ENCODE measurements at places on chromosomes 6 and 20. TPM values are rescaled to one million over a fixed set of nuclear protein-coding genes. Genes with fewer than 3 reads are reported as not detected.

DNA sequence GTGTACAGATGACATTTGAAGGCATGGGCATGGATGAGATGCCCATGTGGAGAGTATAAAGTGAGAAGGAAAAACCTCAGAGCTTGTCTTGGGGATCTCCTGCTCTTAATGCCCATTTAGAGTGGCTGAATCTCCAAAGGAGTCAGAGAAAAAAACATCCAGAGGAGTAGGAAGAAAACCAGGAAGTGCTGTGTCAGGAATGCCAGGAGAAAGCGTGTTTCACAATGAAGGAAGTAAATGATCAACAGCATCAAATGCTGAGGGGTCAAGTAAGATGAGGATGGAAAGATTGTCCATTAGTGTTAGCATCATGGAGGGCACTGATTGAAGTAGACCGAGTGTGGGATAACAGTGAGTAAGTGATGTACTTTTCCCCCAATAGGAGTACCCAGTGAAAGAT, 56.1 kb downstream of the FIG4 start:
- no peak for DNase-seq

NPEPL1 gene
- 16.8 TPM for polyA plus RNA-seq

PDSS2 gene
- polyA plus RNA-seq, result 13.8 TPM

SYNDIG1 gene
- polyA plus RNA-seq, result not detected

GRCh38 chr6:123994891-123995635, 191.4 kb downstream of the NKAIN2 start:
- no peak for DNase-seq

DNA sequence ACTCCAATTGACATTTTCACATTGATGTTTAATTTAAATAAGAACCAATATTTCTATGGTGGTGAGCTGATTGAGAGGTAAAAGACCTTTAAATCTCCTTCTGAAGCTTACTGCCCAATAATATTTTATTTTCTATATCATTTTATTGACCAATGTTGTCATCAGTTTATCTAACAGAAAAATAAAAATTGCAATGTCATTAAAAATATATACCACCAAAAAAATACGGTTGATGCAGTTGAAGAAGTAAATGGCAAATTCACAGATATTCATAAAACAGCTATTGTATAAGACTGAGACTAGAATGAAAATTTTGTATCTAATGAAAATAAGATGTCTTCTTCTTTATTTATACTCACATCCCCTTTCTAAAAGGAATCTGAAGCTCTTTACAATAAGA, 1033.0 kb upstream of the FLRT3 start:
- DNase-seq, result no peak

GRCh38 chr20:6940048-6940447, 172.6 kb downstream of the BMP2 start:
- no peak for DNase-seq

DNA sequence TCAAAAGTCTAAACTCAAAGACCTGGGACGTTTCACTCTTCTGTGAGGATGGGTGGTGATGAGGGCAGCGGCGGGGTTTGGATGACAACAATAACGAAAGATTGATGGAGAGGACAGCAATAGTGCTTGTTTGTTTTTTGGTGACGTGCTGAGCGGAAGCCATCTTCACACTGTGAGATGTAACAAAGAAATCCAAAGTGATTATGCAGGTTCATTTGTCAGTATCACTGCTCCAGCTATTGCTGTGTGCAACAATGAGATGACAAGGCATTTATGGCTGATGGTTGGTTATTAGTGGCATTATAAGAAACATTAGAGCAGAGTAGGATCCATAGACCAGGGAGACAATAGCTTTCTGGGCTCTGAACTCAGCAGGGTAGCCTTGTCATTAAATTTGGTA, 306.7 kb downstream of the RNF144B start:
- DNase-seq, result no peak

GRCh38 chr20:47609001-47609400, 107.3 kb downstream of the NCOA3 start:
- DNase-seq, result no peak

GRCh38 chr20:37235065-37235464, 26.5 kb downstream of the GHRH start:
- DNase-seq, result peak; percentile 6

GRCh38 chr6:56528412-56528841, 114.3 kb downstream of the DST start:
- DNase-seq, result no peak

FAM217A gene
- polyA plus RNA-seq, result not detected

GRCh38 chr6:33885132-33886057, 81.6 kb upstream of the MLN start:
- DNase-seq, result no peak

DNA sequence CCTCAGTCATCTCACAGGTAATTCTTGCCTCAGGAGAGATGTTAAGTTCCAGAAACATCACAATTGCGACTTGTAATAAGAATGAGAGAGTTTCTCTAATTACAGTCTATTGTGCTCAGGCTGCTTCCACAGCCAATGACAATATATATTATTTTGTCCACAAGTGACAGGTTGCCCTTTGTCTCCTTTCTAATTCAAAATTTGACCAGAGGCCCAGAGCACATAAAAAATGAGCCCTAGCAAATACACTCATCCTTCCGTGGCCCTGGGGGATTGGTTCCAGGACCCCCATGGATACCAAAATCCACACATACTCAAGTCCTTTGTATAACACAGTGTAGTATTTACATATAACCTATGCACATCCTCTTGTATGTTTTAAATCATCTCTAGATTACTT, 88.1 kb upstream of the TMEM170B start:
- no peak for DNase-seq

RGS17 gene
- 0.17 TPM for polyA plus RNA-seq

MOXD1 gene
- 6.6 TPM for polyA plus RNA-seq

- no peak for DNase-seq
Measured at GRCh38 chr6:128417698-128418097, 102.7 kb downstream of the PTPRK start.

DNA sequence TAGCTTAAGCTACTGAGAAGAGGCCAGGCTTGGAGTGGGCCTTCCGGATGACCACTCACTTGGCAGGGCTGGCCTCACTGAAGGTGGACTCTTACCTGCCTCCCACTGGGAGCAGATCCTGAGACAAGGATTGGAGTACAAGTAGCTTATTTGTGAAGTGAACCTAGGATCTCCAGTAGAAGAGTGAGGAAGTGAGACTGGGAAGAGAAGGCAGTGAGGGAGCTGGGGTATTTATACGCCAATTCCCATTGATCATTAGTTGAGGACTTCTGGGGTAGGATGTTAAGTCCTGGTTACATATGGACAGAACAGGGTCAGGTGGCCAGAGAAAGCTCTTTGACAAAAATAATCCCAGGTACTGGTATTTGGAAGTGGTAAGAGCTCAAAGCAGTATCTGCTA, 32.3 kb upstream of the RNF24 start:
- peak; percentile 9 for DNase-seq

GRCh38 chr6:11917951-11918738, 94.0 kb upstream of the HIVEP1 start:
- DNase-seq, result no peak

- no peak for DNase-seq
Measured at GRCh38 chr6:33896391-33897188, 92.8 kb upstream of the MLN start.

GRCh38 chr6:97009781-97010492, 85.4 kb downstream of the KLHL32 start:
- DNase-seq, result no peak

DNA sequence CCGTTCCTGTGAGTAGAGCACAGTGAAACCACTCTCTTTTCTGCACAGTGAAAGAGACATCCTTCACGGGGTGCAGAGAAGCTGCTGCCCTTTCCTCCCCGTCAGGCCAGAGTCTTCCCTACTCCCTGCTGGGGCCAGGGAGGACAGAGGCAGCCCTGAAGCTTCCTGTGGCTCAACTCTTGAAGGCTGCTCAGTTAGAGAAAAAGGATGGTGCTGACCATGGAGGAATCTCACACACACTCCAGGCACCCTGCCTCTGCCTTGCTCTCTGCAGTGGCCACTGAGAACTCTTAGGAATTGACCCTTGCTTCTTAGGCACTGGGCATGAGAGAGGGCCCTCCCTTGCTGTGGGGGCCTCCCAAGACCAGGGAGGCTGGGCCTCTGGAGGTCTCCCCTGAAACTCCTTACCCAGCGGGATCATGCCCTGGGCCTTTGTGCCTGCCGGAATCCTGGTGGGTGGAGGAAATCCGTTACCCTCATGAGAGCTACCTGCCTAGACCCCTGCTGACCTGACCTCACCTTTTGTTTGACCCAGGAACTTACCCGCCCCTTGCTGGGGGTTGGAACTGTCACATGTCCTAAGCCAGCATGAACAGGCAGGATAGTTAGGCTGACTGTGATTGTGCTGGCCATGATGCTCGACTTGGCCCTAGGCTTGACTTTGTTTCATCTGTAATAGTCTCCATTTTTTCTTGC, 65.0 kb upstream of the CD93 start:
- no peak for DNase-seq

IPCEF1 gene
- 5.5 TPM for polyA plus RNA-seq

CLPSL1 gene
- not detected for polyA plus RNA-seq

GRCh38 chr6:130958468-130958867, 104.6 kb downstream of the EPB41L2 start:
- DNase-seq, result no peak

DNA sequence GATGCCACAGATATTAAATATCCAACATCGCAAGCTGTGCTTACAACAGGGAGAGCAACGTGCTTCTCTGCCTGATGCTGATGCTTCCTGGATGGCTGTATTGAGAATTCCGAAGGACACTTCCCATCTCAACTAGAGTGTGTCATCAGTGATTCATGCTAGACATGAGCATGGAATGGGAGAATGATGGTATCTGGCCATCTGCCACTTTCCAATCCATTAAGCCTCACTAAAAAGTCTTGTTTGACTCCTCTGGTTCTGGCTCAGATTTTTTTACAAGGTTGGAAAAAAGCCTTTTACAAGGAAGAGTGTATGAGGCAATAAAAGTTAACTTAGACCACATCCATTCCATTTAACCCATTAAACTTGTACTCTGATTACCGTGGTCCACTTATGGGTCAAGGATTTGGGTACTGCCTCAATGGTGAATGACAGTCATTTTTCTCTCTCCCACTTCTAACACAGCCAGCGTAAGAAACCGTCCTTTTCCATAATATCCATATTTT, 265.3 kb downstream of the UST start:
- DNase-seq, result no peak

ABHD16B gene
- polyA plus RNA-seq, result not detected

PCMTD2 gene
- 26.4 TPM for polyA plus RNA-seq

SPATS1 gene
- not detected for polyA plus RNA-seq

TPBG gene
- polyA plus RNA-seq, result 0.92 TPM

DNA sequence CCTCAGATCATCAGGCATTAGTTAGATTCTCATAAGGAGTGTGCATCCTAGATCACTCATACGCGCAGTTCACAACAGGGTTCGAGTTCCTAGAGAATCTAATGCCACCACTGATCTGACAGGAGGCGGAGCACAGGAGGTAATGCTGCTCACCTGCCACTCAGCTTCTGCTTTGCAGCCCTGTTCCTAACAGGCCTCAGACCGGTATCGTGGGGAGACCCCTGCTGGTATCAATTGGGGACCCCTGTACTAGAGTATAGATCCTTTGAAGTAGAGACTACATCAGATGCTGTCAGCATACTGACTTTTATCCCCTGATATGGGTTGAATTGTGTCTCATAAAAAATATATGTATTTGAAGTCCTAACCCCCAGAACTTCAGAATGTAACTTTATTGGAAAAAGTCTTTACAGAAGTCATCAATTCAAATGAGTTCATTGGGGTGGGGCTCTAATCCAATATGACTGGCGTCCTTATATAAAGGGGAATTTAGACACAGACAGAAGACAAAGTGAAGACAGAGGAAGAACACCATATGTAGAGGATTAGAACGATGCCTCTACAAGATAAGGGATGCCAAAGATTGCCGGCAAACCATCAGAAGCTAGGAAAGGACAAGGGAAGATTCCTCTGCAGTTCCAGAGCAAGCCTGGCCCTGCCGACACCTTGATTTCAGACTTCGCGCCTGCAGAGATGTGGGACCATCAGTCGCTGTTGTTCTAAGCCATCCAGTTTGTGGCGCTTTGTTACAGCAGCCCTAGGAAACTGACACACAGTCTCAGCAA, 104.4 kb upstream of the BTBD3 start:
- no peak for DNase-seq

PRSS16 gene
- 27.0 TPM for polyA plus RNA-seq

- DNase-seq, result no peak
Measured at GRCh38 chr6:150336299-150336698, 32.5 kb upstream of the IYD start.

DNA sequence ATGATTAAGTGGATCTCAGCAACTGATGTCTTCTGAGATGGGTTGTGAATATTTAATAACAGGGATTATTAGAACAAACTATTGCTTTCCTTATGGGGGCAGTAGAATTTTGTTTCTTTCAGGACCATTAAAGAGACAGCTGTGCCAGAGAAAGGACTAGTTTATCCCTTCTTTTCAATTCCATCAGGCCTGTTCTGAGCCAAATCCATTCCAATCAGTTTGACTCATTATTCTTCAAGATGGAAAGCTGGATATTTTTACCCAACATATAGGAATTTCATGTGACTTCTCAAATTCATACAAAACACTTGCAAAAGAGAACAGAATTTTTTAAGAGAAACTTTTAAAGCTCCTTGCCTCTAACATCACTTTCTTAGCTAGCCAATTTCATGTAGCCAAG, 722.0 kb upstream of the FLRT3 start:
- no peak for DNase-seq

GRCh38 chr6:6891949-6892461, 215.8 kb upstream of the RREB1 start:
- no peak for DNase-seq

BMP6 gene
- polyA plus RNA-seq, result 0.64 TPM

TNFRSF6B gene
- 1.2 TPM for polyA plus RNA-seq

- no peak for DNase-seq
Measured at GRCh38 chr6:75117701-75118100, 88.2 kb downstream of the COL12A1 start.

GRCh38 chr20:50318710-50319109, 128.1 kb downstream of the CEBPB start:
- peak; percentile 57 for DNase-seq

DNA sequence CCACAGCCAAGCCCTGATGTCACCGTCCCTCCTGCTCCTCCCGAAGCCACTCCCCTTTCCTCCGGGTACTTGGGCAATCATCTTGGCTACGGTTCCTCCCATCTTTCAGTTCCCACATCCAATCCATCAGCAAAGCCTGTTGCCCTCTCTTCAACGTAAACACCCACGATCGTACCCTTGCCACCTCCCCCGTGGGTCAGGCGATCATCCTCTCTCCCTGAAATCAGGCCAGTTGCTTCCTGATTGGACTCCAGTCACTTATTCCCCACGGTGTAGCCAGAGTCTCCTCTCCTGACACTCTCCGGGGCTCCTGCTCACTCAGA, 44.5 kb downstream of the SULF2 start:
- peak; percentile 72 for DNase-seq

SLC16A10 gene
- polyA plus RNA-seq, result under 0.01 TPM
